ENCODE measurements at places on chromosomes 7 and 10. TPM values are rescaled to one million over a fixed set of nuclear protein-coding genes. Genes with fewer than 3 reads are reported as not detected.

DNA sequence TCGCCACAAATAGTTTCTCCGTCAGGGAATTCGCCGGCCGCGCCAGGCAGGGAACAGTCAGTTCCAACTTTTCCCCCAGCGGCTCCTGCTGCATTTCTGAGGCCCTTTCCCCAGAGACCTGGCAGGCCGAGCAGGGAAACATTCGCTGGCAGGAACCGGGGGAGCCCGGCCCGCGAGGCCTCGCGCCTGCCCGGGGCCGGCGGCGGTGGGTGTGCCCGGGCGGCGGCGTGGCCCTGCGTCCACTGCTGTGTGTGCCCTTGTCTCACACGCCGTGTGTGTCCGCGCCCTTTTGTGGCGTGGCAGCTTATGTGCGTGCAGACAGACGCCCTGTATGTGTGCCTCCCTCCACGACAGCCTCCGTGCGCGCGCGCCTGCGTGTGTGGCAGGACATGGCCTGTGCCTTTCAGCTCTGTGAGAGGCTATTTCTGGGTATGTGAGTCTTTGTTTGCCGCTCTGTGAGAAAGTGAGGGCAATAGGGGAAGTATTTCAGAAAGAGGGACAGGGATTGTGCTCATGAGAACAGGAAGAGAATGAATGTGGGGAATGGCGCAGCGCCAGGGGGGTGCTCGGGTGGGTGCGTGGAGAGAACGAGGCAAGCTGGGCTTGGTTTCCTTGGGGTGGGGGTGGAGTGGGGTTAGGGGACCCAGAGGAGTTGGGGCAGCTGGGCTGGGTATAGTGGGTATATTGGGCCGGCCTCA lies 689 bp upstream of the SMARCD3 start:
- peak overlapping the region; percentile 91 for H3K4me3 ChIP-seq
- no peaks in the 10 kb centered on the region for H3K36me3 ChIP-seq
- peaks cover 13% of the 10 kb centered on the region for H3K4me1 ChIP-seq
- DNase-seq = peak; percentile 86
- H3K27ac ChIP-seq = peak overlapping the region; percentile 82

GRCh38 chr10:31822150-31822549 lies 106.5 kb downstream of the ARHGAP12 start:
- H3K4me1 ChIP-seq = peaks cover 54% of the 10 kb centered on the region
- H3K27ac ChIP-seq = no peak overlapping the region
- H3K4me3 ChIP-seq = no peak overlapping the region
- H3K27me3 ChIP-seq = no peaks in the 10 kb centered on the region
- peaks cover 27% of the 10 kb centered on the region for H3K36me3 ChIP-seq
- peak; percentile 47 for DNase-seq

GRCh38 chr10:98463976-98464754 lies 17.4 kb upstream of the HPS1 start:
- H3K4me3 ChIP-seq = no peak overlapping the region
- H3K27me3 ChIP-seq = no peaks in the 10 kb centered on the region
- no peak for DNase-seq
- H3K4me1 ChIP-seq = peaks cover 9% of the 10 kb centered on the region
- H3K36me3 ChIP-seq = no peaks in the 10 kb centered on the region
- H3K27ac ChIP-seq = no peak overlapping the region

DNA sequence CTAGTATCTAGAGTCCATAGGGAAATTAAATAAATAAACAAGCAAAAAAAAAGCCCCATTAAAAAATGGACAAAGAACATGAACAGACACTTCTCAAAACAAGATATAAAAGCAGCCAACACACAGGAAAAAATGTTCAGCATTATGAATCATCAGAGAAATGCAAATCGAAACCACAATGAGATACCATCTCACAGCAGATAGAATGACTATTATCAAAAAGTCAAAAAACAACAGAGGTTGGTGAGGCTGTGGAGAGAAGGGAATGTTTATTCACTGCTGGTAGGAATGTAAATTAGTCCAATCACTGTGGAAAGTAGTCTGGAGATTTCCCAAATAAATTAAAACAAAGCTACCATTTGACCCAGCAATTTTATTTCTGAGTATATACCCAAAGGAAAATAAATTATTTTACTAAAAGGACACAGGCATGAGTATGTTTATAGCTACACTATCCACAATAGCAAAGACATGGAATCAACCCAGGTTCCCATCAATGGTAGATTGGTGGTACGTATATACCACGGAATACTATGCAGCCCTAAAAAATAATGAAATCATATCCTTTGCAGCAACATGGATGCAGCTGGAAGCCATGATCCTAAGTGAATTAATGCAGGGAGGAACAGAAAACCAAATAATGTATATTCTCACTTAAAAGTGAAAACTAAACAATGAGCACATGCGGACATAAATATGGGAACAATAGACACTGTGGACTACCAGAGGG lies 366.5 kb upstream of the SEMA3C start:
- peak overlapping the region; percentile 42 for H3K27ac ChIP-seq
- no peak overlapping the region for H3K4me3 ChIP-seq
- no peaks in the 10 kb centered on the region for H3K36me3 ChIP-seq
- peak; percentile 74 for DNase-seq

The CLRN3 gene
- not detected for total RNA-seq

DNA sequence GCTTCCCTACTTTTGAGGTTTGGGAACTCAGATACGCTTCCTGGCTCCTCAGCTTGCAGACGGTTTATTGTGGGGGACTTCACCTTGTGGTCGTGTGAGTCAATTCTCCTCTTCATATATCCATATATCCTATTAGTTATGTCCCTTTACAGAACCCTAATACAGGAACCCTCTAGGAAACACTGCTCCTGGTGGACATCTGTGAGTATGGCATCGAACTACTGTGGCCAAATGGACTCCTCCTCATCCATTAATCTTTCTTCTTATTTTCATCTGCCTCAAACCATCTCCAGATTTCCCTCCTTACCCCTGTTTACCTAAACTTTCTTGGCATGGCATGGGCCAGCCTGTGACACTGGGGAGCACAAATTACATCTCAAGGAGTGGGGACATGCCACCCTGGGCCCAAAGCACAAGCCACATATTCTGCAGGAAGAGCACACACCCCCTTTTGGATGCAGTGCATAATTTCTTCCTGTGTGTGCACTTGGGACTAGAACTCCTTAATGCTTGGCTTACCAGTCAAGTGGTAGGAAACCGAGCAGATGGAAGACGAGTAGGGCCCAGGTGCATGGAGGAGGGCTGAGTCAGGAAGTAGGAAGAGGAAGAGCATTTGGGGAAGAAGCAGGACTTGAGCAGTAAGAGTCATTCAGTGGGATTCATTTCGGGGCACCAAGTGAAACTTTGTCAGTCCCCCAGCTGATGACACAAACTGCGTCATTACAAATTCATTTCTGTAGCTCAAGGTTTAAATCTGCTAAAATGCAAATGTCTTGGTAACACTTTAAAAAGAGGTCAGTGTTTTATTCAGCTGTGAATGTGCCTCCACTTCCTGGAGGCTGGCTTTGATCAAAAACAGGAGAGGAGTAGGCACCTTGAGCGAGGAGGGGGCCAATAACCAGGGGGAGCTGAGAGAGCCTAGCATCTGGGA lies 80.8 kb upstream of the PLXNA4 start:
- H3K27ac ChIP-seq = no peak overlapping the region
- no peaks in the 10 kb centered on the region for H3K4me1 ChIP-seq
- peak; percentile 37 for DNase-seq
- H3K36me3 ChIP-seq = no peaks in the 10 kb centered on the region
- H3K4me3 ChIP-seq = no peak overlapping the region
- H3K27me3 ChIP-seq = peaks cover 7% of the 10 kb centered on the region

- H3K36me3 ChIP-seq = no peaks in the 10 kb centered on the region
- H3K27ac ChIP-seq = no peak overlapping the region
- H3K4me3 ChIP-seq = no peak overlapping the region
- no peaks in the 10 kb centered on the region for H3K4me1 ChIP-seq
- no peak for DNase-seq
Observed at GRCh38 chr7:155497149-155497901, 39.4 kb downstream of the EN2 start.

The NPS gene
- total RNA-seq = not detected

The MTERF1 gene
- total RNA-seq = 4.0 TPM

GRCh38 chr7:48009257-48009656 lies 19.6 kb downstream of the SUN3 start:
- DNase-seq = no peak
- H3K27me3 ChIP-seq = no peaks in the 10 kb centered on the region
- H3K27ac ChIP-seq = no peak overlapping the region

GRCh38 chr10:60384011-60384410 lies 5.7 kb downstream of the ANK3 start:
- no peaks in the 10 kb centered on the region for H3K36me3 ChIP-seq
- H3K27me3 ChIP-seq = no peaks in the 10 kb centered on the region
- DNase-seq = peak; percentile 58
- no peak overlapping the region for H3K4me3 ChIP-seq
- peaks cover 31% of the 10 kb centered on the region for H3K4me1 ChIP-seq

DNA sequence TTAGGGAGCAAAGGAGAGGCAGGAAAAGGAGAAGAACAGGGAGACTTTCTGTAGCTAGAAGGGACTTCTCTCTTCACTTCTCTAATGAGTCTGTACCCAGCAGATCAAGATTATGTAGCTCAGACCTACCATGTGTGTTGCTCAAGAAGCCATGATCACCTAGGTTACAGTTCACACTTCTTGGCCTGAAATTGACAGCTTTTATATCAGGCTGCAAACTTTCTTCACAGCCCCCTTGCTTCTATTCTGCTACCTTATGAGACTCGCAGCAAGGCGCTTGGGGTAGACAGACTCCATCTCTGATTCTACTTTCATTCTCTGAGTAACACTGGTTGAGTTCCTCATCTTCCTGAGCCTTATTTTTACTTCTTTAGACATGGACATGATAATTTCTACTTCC lies 19.6 kb upstream of the GIMAP2 start:
- H3K27me3 ChIP-seq = no peaks in the 10 kb centered on the region
- no peak for DNase-seq
- H3K27ac ChIP-seq = no peak overlapping the region
- no peak overlapping the region for H3K4me3 ChIP-seq
- H3K4me1 ChIP-seq = no peaks in the 10 kb centered on the region
- H3K36me3 ChIP-seq = no peaks in the 10 kb centered on the region

DNA sequence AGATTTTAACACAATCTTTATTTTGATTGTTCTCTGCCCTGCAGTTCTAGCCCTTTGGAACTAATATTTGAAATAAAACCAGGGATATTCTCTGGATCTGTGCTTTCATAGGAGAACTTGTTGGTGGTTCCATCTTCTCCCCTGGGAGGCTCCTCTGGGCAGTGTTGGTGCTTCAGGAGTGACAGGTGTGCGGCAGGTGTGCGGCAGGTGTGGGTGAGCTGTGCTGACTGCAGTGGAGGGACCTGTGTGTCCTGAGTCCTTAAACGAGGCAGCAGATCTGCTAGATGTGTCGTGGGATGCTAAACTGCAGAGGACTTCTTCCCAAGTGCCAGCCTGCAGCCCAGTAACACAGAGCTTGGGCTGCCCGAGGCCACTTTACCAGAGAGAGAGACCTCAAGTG lies 98.4 kb downstream of the LYZL1 start:
- peaks cover 16% of the 10 kb centered on the region for H3K27me3 ChIP-seq
- DNase-seq = no peak
- no peak overlapping the region for H3K4me3 ChIP-seq
- no peaks in the 10 kb centered on the region for H3K36me3 ChIP-seq
- no peak overlapping the region for H3K27ac ChIP-seq
- no peaks in the 10 kb centered on the region for H3K4me1 ChIP-seq

DNA sequence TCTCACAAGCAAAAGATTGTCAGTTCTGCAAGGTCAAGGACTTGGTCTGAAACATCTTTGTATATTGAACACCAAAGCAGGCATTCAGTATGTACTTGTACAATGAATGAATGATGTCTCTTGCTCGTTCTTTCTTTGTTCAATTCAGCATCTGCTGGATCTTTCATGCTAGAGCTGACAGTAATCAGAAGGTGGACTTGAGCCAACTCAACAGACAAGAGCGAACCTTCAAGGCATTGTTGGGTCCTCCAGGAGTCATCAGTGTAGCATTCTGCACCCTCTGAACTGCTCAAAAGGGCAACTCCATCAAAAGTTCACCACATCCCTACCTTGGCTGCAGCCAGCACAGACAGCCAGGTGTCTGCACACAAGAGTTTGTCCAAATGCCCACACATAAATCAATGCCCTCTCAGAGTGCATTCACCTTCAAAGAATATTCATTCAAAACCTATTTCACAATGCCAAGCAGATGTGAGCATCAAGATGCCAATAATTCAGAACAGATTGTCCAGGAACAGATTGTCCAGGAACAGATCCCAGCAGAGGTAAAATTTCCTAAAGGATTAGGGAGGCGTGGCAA lies 386.7 kb downstream of the CALN1 start:
- no peaks in the 10 kb centered on the region for H3K36me3 ChIP-seq
- H3K4me3 ChIP-seq = no peak overlapping the region
- no peaks in the 10 kb centered on the region for H3K4me1 ChIP-seq
- H3K27ac ChIP-seq = no peak overlapping the region

- H3K27me3 ChIP-seq = no peaks in the 10 kb centered on the region
- H3K36me3 ChIP-seq = no peaks in the 10 kb centered on the region
- H3K4me1 ChIP-seq = peaks cover 33% of the 10 kb centered on the region
- peak overlapping the region; percentile 38 for H3K4me3 ChIP-seq
Observed at GRCh38 chr7:28347475-28348318, 64.6 kb upstream of the CREB5 start.

The BLNK gene
- total RNA-seq = not detected
